ENCODE measurements at places on chromosomes 5 and 9.
A peak's percentile ranks its signal among the peaks of the same experiment; 100 is the strongest.

DNA sequence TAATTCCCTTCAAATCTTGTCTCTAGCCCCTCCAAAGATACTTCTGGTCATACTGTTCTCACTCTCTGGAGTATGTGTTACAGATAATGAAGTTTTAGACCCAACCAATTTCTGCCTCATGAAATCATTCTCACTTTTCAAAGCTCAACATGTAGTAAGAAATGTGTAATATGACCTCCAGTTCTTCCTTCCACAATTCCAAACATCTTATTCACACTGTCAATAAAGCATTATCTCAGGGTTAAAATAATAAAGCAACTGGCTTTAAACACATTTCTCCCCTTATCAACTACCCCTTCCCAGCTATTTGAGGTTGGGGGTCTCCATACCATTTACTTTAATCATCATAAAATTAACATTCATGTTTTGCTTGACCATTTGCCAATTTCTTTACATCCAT is 654.1 kb downstream of the RAB3C start:
- no peak for DNase-seq

DNA sequence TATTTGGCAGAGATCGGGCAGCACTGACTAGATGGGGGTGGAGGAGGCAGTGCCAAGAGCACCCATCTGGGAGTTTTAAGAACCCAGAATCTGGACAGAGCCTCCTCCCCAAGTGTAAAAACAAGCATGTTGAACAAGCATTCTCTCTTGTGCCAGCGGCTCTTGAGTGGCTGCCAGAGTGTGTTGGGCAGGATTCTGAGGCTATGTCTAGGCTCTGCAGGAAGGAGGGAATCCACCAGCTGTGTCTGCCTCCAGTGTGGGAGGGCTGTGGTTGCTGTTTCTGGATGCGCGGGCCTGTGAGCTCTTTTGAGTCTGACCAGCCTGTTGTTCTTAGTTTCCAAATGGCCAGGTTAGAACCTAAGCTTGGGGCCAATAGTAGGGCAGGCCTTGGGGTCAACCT is 39.8 kb downstream of the HMCN2 start:
- DNase-seq, result no peak

DNA sequence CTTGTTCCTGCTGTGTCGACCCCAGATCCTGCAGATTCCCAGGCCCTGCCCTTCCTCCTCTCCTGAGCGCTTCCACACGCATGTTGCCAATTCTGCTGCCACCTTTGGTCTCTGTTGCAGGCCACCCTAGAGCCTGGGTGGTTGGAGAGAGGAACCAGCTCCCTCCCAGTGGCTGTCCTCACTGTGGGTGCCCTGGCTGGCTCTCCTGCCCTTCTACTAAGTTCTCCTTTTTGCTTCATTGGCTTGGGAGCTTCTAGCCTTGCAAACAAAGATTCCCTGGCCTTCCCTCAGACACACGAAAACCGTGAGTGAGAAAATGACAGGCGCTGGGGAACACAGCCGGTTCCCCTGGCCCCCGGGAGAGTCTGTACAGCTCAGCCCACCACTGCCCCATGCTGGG is 14.2 kb upstream of the NCS1 start:
- no peak for DNase-seq

DNA sequence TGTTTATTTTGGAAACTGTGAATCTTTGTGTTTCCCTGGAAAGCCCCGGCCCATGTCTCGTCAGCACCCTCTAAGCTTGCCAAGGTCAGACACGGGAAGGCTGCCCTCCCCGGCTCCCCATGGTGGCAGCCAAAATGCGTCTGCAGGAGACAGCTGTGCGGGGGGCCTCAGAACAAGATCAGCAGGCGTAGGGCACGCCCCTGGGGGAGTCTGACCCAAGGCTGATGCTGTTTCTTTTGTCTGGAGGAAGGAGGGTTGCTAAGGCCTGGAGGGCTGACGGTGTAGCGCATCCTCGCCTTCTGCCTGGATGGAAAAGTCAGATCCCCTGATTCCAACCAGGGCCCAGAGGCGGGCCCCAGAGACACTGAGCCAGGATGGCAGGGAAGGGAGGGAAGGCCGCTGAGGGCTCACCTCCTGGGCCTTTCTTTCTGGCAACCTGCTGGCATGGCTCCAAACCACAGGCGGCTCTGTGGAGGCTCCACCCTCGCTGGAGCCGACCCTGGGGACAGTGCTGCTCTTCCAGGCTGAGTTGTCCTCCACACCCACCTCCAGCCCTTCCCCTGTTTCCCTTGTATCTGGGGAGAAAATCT is 57.2 kb downstream of the OLFM1 start:
- DNase-seq, result no peak

- DNase-seq, result no peak
These were observed 1.8 kb upstream of the TSC1 start for GRCh38 chr9:132946211-132946610.

- no peak for DNase-seq
These were observed 535.3 kb downstream of the PRDM9 start for GRCh38 chr5:24042688-24043087.

DNA sequence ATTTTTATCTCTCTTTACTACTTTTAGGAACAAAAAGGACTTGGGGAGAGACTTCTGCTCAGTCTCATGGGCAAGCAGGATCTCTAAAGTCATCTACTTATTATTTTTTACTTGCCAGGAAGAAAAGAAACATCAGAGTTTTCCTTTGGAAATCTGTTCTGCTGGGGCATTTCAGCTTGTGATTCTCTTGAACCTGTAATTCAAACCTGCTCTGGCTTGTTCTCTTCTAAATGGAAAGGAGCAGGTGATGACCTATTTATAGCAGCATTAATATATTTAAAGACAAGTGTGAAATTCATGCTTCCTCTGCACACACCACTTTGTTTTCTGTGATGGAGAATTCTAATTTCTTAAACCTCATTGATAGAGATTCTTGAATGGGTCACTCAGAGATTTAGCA is 2.0 kb downstream of the ADCY2 start:
- no peak for DNase-seq

DNA sequence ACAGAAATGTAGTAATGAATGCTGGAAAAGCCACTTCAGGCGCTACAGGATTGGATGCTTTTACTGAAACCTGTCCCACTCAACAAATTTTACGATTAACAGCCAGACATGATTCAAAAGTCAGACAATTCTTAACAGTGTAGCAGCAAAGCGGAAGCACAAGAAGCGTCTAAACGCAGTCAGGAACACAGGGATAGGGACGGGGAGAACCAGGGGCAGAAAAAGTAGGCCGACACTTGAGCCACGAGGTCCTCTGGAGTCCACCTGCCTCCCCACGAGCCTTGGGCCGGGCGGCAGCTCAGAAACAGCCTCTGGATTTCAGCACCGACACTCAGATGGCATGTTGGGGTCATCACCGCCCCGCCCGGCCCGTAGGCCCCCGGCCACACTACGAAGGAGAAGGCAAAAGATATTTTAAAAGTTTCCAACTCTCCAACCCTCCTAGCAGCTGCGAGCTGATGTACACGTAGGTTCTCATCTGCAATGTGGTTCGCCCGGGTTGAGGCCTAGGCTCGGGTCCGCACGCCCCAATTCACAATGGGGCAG is 615 bp downstream of the RACK1 start:
- DNase-seq, result no peak

DNA sequence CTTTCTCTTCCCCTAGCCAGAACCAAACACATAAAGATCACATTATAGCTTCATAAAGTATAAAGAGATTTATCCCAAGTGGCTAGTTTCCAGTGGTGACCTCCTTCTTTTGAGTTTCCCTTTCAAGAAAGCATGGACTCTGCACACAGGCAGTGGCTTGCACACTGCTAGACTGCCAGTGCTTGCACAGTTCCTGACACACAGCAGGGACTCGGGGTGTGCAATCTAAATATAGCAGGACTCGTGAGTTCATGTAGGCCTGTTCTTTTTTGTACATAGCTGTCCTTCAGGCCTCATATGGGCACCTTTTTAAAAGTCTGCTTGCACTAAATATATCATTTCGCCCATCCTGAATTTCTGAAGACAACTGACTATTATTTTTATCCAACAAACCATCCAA is 308.6 kb downstream of the FBXL7 start:
- DNase-seq, result no peak

GRCh38 chr5:24623031-24623430 is 21.7 kb downstream of the CDH10 start:
- no peak for DNase-seq

DNA sequence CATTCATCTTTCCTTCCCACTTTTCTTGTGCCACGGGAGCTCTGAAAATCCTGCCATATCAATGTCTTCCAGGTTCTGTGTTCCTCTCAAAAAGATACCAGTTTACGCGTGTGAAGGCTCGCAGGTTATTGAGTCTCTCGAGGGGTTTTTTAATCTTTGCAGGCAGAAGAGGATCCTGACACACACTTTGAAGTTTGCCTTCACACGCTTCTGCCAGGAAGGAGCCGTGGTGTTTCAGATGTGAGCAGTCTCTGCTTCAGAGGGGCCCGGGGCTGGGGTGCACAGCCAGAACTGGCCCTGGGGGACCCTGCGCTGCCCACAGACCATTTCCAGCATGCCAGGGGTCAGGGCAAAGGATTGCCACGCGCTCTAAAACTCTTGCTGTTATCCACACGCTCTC is 167.2 kb downstream of the TTLL11 start:
- no peak for DNase-seq

DNA sequence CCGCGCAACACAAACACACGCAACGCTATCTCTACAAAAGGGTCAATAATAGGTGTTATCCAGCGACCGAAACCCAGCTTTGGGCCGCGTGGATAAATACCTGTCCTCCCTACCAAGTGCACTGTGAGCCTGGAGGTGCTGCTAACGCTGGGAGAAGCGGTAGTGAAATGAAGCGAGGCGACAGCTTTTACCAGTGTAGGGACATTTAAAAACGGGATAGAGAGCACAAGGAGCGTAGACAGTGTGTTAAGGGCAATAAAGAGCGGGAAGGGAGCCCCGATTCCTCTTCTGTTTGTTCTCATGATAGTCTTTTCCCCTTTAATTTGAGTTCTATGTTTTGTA is 421 bp upstream of the DEPDC1B start:
- DNase-seq, result peak; percentile 10

GRCh38 chr5:98977723-98978122 is 48.9 kb upstream of the CHD1 start:
- DNase-seq, result no peak

DNA sequence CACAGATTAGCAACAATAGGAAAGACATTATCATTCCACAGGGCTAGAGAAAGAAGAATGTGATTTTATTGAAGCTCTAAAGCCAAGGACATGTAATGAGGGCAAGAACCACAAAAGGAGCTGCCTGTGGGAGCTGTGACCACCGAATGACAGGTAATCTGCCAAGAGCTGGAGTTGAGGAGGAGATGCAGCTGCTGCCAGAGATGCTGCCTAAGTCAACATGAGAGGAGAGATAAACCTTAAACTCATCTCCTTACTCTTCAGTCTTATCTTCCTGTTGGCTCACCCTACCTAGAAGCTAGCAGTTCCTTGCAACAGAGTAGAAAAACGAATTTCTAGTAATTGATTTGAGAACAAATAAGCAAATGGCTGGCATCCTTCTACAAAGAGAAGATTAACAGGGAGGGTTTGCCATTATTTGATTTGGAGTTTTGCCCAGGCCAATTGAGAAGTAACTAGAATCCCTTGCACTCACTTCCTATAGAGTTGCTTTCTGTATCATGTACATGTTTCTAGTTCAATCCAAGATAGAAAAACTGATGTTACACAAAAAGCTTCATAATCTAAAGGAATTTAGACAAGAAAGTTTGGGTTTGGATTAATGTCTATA is 539.2 kb downstream of the TLE1 start:
- no peak for DNase-seq

GRCh38 chr5:152711801-152712388 is 306.8 kb upstream of the NMUR2 start:
- no peak for DNase-seq

All from germinal center (tissue), 1 donor.